ENCODE measurements at places on chromosomes 3 and 15. TPM values are rescaled to one million over a fixed set of nuclear protein-coding genes. Genes with fewer than 3 reads are reported as not detected.

GRCh38 chr3:14125193-14126016 lies 553 bp downstream of the TMEM43 start:
- H3K27me3 ChIP-seq: no peaks in the 10 kb centered on the region
- H3K4me3 ChIP-seq: peak overlapping the region; percentile 93
- DNase-seq: no peak
- peaks cover 8% of the 10 kb centered on the region for H3K4me1 ChIP-seq

- no peak overlapping the region for H3K4me3 ChIP-seq
- H3K27me3 ChIP-seq: no peaks in the 10 kb centered on the region
- no peaks in the 10 kb centered on the region for H3K4me1 ChIP-seq
- DNase-seq: no peak
Measured at GRCh38 chr3:139870000-139870675, 64.8 kb upstream of the CLSTN2 start.

DNA sequence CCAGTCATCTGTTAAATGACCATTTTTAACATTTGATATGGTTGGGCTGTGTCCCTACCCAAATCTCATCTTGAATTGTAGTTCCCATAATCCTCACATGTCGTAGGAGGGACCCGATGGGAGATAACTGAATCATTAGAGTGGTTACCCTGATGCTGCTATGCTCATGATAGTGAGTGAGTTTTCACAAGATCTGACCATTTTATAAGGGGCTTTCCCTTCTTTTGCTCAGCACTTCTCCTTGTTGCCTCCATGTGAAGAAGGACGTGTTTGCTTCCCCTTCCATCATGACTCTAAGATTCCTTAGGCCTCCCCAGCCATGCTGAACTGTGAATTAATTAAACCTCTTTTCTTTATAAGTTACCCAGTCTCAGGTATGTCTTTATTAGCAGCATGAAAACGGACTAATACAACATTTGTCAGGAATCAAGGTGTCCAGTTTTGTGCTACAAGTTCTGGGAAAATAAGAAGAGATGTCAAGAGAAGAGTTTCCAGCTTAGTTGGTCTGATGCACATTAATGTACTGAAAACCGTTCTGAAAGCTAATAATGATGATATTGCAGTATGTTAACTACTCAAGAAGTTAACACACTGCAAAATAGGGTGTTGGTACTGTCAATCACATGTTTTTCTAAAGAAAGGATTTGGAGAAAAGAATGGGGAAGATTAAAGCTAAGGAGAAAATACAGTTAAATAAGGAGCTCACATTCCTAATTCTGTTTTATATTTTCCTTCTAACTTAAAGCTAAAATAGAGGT lies 67.9 kb downstream of the ATP8B4 start:
- no peaks in the 10 kb centered on the region for H3K4me1 ChIP-seq
- no peak overlapping the region for H3K4me3 ChIP-seq
- H3K27me3 ChIP-seq: no peaks in the 10 kb centered on the region
- H3K27ac ChIP-seq: no peak overlapping the region

DNA sequence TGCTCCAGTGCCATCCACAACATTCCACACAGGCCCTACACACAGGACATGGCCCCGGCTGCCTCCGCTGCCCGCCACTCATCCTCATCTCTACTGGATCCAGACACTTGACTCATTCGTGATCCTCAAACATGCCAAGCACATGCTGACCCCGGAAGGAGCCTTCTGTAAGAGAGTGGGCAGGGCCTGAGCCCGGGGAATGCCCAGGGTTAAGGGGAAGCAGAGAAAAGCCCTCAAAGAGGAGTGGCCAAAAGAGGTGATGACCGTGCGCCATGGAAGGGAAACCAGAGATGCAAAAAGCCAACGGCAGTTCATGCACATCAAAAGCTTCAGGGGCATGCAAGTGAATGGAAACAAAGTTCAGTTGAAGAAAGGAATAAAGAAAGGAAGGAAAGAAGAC lies 46.1 kb downstream of the RFTN1 start:
- H3K27ac ChIP-seq: peak overlapping the region; percentile 53
- H3K36me3 ChIP-seq: peaks cover 24% of the 10 kb centered on the region
- no peak overlapping the region for H3K4me3 ChIP-seq
- no peaks in the 10 kb centered on the region for H3K27me3 ChIP-seq

GRCh38 chr15:60426870-60427508 lies 29.2 kb upstream of the ANXA2 start:
- H3K36me3 ChIP-seq: no peaks in the 10 kb centered on the region
- no peaks in the 10 kb centered on the region for H3K4me1 ChIP-seq
- no peaks in the 10 kb centered on the region for H3K27me3 ChIP-seq
- no peak overlapping the region for H3K27ac ChIP-seq
- no peak for DNase-seq

DNA sequence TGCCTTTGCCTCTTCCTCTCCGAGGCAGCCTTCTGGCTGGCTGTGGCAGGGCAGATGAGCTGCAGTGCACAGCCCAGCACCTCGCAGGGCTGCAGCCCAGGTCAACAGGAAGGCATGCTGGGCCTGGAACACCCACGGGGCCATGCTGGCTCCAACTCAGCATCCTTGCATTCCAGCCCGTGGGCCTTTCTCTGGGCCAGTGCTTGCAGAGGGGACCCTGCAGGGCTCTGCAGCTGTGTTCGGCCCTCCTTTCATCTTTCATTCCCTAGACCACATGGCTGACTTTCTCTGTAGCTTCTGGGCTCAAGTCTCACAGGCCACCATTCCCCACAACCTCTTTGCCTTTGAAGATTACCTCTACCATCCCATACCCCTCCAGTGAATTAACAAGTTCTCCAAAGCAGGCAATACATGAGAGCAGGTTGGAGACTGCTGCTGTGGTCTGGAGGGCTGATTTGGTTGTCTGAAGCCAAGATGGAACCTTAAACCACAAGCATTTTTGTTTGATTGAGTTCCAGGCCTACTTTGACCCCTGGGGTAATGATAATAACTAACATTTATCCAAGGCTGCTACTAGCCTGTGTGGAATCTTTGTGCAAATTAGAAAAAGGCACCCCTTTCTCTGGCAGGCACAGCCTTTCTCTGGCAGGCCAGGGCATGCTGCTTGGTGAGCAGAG lies 5.9 kb downstream of the FAM131A start:
- no peak overlapping the region for H3K4me3 ChIP-seq
- H3K27me3 ChIP-seq: no peaks in the 10 kb centered on the region
- no peak for DNase-seq
- H3K27ac ChIP-seq: no peak overlapping the region
- no peaks in the 10 kb centered on the region for H3K36me3 ChIP-seq
- peaks cover 3% of the 10 kb centered on the region for H3K4me1 ChIP-seq

DNA sequence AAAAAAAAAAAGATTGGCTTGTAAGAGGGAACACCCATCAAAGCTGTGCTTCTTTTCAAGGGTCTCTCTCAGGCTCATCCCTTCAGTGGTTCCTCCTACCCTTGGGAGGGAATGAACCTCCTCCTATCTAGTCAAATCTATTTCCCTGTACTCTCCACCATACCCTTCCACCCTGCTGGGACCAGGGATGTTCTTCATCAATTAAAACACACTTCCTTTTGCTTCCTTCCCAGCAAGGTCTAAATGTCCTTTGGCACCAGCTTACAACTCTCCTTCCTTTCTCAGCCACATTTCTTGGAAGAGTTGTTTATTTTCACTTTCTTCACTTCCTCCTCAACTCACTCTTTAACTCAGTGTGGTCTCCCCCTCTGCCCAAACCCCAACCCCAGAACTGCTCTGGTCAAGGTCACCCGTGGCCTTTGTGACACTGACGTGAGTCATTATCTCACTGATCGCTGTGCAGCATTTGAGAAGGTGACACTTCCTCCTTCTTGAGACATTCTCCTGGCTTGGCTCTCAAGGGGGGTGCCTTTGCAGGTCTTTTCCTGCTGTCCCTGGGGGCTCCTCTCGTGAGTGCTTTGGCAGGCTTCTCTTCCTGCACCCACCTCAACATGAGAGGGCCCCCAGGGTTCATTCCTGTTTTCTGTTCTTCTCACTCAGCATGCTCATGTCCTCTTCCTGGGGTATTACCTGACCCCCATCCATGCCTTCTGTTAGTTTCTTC lies 210.5 kb upstream of the TLE3 start:
- H3K27ac ChIP-seq: no peak overlapping the region
- H3K4me1 ChIP-seq: peaks cover 6% of the 10 kb centered on the region
- H3K4me3 ChIP-seq: no peak overlapping the region
- H3K36me3 ChIP-seq: no peaks in the 10 kb centered on the region

DNA sequence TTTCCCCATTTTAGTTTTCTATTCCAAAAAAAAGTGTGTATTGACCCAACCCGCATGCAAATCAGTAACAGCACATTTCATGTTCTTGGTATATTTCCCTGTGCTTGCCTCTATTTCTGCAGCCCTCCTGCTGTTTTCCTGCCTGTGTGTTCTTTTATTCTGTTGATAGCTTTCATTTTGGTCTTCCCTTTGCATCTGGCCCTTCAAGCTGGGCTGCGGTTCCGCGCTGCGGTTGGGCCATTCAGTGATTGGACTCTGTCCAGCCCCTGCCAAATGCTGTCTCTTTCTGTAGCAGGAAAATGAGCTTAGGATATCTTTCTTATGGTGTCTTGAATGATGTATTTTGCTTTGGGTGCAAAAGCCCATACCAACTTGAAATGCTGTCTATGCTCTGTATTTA lies 49.9 kb downstream of the ZNF621 start:
- no peaks in the 10 kb centered on the region for H3K27me3 ChIP-seq
- no peaks in the 10 kb centered on the region for H3K4me1 ChIP-seq
- no peaks in the 10 kb centered on the region for H3K36me3 ChIP-seq
- no peak overlapping the region for H3K27ac ChIP-seq

DNA sequence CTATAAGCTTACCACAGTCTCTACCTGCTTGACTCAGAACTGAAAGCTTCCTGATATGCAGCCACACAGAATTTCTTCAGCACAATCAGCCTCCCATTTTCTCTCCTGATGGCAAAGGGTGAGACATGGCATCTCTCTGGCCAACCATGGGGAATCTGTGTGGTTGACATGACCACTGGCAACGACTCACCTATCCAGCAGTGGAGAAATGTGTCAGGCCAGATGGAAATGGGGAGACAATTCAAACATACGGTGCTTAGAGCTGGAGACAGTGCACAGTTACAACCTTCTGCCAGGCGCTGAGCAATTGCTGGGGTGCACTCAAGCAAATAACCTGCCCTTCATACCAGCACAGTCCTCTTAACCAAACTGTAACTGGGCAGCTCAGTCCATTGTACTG lies 3.6 kb downstream of the ZNF385D start:
- DNase-seq: no peak
- no peaks in the 10 kb centered on the region for H3K4me1 ChIP-seq
- no peak overlapping the region for H3K4me3 ChIP-seq
- no peak overlapping the region for H3K27ac ChIP-seq
- no peaks in the 10 kb centered on the region for H3K36me3 ChIP-seq

EFCC1 gene
- polyA plus RNA-seq: not detected

THAP10 gene
- polyA plus RNA-seq: 5.2 TPM

CCK gene
- polyA plus RNA-seq: not detected

GNB4 gene
- polyA plus RNA-seq: 1.8 TPM

ZNF80 gene
- polyA plus RNA-seq: not detected
